ENCODE measurements at places on chromosomes 11 and 22. TPM values are rescaled to one million over a fixed set of nuclear protein-coding genes. Genes with fewer than 3 reads are reported as not detected.

The CRYBA4 gene
- total RNA-seq: not detected

DNA sequence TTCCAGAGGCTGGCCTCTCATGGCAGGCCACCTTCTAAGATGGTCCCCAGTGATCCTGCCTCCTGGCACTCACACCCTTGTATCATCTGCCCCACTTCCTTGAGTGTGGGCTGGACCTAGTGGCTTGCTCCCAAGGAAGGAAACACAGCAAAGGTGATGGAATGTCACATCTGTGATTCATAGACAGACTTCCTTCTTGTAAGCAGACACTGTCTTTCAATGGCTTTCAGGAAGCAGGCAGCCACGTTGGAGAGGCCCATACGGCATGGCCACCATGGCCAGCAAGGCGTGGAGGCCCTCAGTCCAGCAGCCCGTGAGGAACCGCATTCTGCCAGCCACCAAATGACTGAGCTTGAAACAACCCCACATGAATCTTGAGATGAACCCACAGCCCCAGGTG is 11.3 kb downstream of the LMO1 start:
- no peak overlapping the region for H3K27ac ChIP-seq
- no peaks in the 10 kb centered on the region for H3K27me3 ChIP-seq
- no peak for DNase-seq

DNA sequence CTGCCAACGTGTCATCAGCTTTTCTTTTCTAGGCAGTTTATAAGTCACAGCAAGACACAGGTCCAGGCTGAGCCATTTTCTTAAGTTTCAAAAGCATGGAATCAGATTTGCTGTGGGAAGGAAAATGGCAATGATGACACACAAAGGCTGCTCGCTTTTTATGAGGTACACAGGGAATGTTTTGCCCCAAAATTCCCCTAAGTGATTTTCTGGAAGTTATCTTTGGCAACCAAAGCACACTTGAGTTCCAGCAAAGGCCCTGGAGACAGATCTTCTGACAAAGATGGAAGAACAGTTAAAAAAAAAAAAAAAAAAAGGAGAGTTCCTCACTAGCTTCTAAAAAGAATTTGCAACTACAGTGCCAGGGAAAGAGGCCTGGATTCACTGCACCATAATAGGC is 260.8 kb downstream of the LARGE1 start:
- no peaks in the 10 kb centered on the region for H3K27me3 ChIP-seq
- peaks cover 1% of the 10 kb centered on the region for H3K4me1 ChIP-seq
- DNase-seq: no peak
- H3K36me3 ChIP-seq: no peaks in the 10 kb centered on the region

DNA sequence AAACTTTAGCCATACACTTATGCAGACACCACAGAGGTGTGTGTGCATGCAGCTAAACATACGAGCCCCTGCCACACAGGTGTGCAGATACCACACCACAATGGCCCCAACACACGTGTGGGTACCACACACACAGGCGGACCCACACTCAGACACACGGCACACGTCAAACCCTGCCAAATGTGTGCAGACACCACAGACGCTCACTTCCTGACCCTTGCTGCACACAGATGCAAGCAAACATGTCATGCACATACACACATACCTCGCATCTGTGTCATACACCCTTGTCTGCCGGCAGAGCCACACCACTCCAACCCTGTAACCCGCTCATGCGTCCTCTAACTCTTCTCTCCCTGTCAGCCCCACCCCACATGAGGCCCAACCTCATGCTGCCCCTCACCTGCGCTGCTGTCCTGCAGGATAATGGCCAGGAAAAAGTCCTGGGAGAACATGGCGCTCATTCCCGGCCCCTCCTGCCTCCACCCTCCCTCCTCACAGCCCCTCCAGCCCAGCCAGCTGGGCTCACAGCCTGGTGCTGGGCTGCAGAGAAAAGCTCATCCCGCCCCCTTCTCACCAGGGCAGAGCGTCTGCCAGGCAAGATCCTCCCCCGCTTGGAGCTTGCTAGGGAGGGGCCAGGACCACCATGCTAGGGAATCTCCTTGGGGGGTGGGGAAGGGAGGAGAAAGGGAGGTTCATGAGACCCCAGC is 14.2 kb downstream of the SMPD1 start:
- H3K36me3 ChIP-seq: peaks cover 4% of the 10 kb centered on the region
- no peak overlapping the region for H3K4me3 ChIP-seq
- no peak overlapping the region for H3K27ac ChIP-seq
- H3K4me1 ChIP-seq: no peaks in the 10 kb centered on the region
- no peak for DNase-seq

GRCh38 chr22:48485149-48486133 is 1342.2 kb downstream of the BRD1 start:
- no peak for DNase-seq
- H3K36me3 ChIP-seq: no peaks in the 10 kb centered on the region
- H3K4me3 ChIP-seq: no peak overlapping the region
- H3K4me1 ChIP-seq: no peaks in the 10 kb centered on the region
- no peak overlapping the region for H3K27ac ChIP-seq
- no peaks in the 10 kb centered on the region for H3K27me3 ChIP-seq

GRCh38 chr11:116698080-116698479 is 74.7 kb downstream of the BUD13 start:
- no peak overlapping the region for H3K27ac ChIP-seq
- H3K4me1 ChIP-seq: no peaks in the 10 kb centered on the region
- no peak for DNase-seq
- no peaks in the 10 kb centered on the region for H3K36me3 ChIP-seq
- H3K4me3 ChIP-seq: no peak overlapping the region
- no peaks in the 10 kb centered on the region for H3K27me3 ChIP-seq

- no peak overlapping the region for H3K4me3 ChIP-seq
- no peak for DNase-seq
- H3K36me3 ChIP-seq: no peaks in the 10 kb centered on the region
- no peak overlapping the region for H3K27ac ChIP-seq
- H3K4me1 ChIP-seq: no peaks in the 10 kb centered on the region
Observed at GRCh38 chr11:115326526-115326925, 177.7 kb downstream of the CADM1 start.

DNA sequence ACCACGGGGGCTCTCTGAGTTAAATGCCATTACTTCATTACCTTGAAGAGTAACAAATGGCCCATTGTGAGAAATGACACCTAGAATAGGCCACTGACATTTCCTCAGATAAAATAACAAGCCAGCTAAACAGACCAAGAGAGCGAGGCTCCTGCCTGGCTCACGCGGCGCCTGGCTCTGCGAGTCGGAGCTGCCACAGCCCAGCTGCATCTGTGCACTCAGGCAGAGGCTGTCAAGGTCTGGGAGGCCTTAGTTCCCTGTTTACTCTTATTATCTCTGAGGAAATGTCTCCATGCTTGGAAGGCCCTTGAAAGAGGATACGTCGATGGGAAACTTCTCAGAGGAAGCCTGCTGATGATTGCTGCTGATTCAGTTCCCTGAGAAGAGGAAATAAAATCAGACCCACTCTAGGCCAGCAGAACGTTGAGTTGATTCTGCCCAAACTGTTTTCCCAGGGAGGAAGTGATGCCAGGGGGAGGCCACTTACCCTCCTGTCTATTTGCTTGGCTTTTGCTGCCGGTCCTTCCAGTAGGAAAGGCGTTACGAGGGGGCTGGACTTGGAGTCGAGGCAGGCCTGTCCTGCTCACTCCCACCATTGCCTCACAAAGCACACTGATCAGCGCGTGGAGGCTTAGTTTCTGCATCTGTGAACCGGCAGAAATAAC is 208.8 kb downstream of the TBC1D22A start:
- no peak overlapping the region for H3K4me3 ChIP-seq
- no peaks in the 10 kb centered on the region for H3K36me3 ChIP-seq
- no peaks in the 10 kb centered on the region for H3K27me3 ChIP-seq

GRCh38 chr22:35202376-35202775 is 54.9 kb upstream of the HMGXB4 start:
- no peak for DNase-seq
- H3K36me3 ChIP-seq: no peaks in the 10 kb centered on the region
- no peaks in the 10 kb centered on the region for H3K27me3 ChIP-seq
- no peak overlapping the region for H3K4me3 ChIP-seq
- no peaks in the 10 kb centered on the region for H3K4me1 ChIP-seq

DNA sequence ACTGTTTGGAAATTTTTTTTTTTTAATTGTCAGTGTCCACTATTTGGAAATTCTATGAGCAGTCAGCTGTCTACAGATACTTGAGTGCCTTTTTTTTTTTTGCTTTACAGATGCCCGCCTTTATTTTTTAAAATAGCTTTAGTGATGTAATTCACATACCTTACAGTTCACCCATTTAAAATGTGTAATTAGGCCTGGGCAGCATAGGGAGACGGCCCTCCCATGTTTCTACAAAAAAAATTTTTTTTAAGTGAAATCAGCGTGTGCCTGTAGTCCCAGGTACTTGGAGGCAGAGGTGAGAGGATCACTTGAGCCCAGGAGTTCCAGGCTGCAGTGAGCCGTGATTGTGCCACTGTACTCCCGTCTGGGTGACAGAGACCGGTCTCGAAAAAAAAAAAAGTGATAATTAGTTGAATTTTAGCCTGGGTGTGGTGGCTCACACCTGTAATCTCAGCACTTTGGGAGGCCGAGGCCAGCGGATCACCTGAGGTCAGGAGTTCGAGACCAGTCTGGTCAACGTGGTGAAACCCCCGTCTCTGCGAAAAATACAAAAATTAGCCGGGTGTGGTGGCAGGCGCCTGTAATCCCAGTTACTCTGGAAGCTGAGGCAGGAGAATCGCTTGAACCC is 1.5 kb downstream of the ZNF143 start:
- no peaks in the 10 kb centered on the region for H3K36me3 ChIP-seq
- DNase-seq: no peak

DNA sequence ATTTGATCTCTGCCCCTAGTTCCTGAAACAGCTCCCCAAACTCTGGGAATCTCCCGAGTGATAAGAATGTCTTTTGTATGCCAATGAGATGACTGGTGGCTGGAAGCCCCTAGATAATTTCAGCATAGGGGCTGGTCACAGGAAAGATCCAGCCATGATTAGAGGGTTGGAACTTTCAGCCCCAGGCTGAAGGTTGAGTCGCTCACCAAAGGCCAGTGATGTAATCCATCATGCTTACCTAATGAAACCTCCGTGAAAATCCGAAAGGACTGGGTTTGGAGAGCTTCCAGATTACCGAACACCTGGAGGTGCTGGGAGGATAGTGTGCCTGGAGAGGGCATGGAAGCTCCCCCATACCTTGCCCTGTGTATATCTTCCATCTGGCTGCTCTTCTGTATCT is 26.0 kb downstream of the LRRC32 start:
- H3K27ac ChIP-seq: no peak overlapping the region
- no peaks in the 10 kb centered on the region for H3K27me3 ChIP-seq
- peaks cover 6% of the 10 kb centered on the region for H3K4me1 ChIP-seq
- H3K36me3 ChIP-seq: no peaks in the 10 kb centered on the region
- no peak overlapping the region for H3K4me3 ChIP-seq

GRCh38 chr11:129787532-129788155 is 28.0 kb upstream of the TMEM45B start:
- no peak overlapping the region for H3K4me3 ChIP-seq
- H3K27ac ChIP-seq: no peak overlapping the region
- H3K4me1 ChIP-seq: no peaks in the 10 kb centered on the region
- H3K27me3 ChIP-seq: no peaks in the 10 kb centered on the region
- no peak for DNase-seq
- H3K36me3 ChIP-seq: no peaks in the 10 kb centered on the region

- peaks cover 1% of the 10 kb centered on the region for H3K4me1 ChIP-seq
- H3K27me3 ChIP-seq: no peaks in the 10 kb centered on the region
- no peaks in the 10 kb centered on the region for H3K36me3 ChIP-seq
- H3K4me3 ChIP-seq: no peak overlapping the region
- no peak overlapping the region for H3K27ac ChIP-seq
Observed at GRCh38 chr11:122165607-122166371, 49.8 kb upstream of the BLID start.

GRCh38 chr22:32590556-32590955 is 115.9 kb downstream of the FBXO7 start:
- no peaks in the 10 kb centered on the region for H3K27me3 ChIP-seq
- H3K27ac ChIP-seq: no peak overlapping the region
- H3K4me1 ChIP-seq: no peaks in the 10 kb centered on the region

GRCh38 chr22:17489101-17489500 is 74.2 kb upstream of the SLC25A18 start:
- H3K4me1 ChIP-seq: no peaks in the 10 kb centered on the region
- H3K4me3 ChIP-seq: no peak overlapping the region
- DNase-seq: no peak
- no peaks in the 10 kb centered on the region for H3K36me3 ChIP-seq

GRCh38 chr11:65616575-65617001 is 1.0 kb downstream of the PCNX3 start:
- DNase-seq: no peak
- no peak overlapping the region for H3K27ac ChIP-seq
- H3K36me3 ChIP-seq: no peaks in the 10 kb centered on the region
- no peak overlapping the region for H3K4me3 ChIP-seq

DNA sequence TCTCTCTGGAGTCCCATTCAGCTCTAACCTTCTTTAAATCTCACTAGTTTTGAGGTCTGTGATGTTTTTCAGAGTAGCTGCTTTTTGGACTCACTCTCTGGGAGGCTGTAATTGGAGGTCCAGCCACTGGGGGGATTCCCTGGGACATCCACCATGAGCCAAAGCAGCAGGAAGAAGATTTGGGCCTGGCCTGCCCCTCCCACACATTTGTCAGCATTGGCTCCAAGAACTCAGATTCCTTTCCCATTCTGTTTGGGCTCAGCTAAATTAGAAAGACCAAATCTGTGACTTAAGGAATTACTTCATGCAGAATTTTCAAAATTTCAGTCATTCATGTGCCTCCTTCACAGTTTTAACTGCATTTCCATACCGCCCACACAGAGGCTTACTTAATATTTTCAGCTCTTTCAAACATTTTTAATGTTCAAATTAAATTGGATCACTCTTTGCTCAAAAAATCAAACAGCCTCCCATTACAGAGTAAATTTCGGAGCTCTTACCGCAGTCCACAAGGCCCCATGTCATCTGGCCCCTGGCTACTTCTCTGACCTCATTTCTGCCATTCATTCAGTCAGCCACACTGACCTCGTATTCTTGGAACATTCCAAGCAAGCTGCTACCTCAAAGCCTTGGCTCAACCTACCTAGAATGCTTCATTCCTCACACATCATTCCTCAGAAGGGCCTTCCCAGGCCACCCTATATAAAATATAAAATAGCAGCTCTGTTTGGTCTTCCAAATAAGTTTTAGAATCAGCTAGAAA is 54.5 kb upstream of the RRAS2 start:
- H3K27ac ChIP-seq: peak overlapping the region; percentile 29
- no peak overlapping the region for H3K4me3 ChIP-seq
- DNase-seq: peak; percentile 59
- no peaks in the 10 kb centered on the region for H3K36me3 ChIP-seq
- H3K4me1 ChIP-seq: peaks cover 2% of the 10 kb centered on the region

GRCh38 chr11:82738091-82738490 is 4.4 kb upstream of the FAM181B start:
- H3K27ac ChIP-seq: no peak overlapping the region
- no peaks in the 10 kb centered on the region for H3K27me3 ChIP-seq
- no peak overlapping the region for H3K4me3 ChIP-seq
- DNase-seq: no peak
- H3K36me3 ChIP-seq: no peaks in the 10 kb centered on the region

Measured in aorta (tissue), 5 donors.